Kidney (tissue), 22 donors: ENCODE measurements at places on chromosomes 4 and X. TPM values are rescaled to one million over a fixed set of nuclear protein-coding genes. Genes with fewer than 3 reads are reported as not detected.

Gene STATH
- total RNA-seq = not detected

- no peak for DNase-seq
Observed at GRCh38 chrX:150212672-150213480, 150.2 kb upstream of the MAMLD1 start.

GRCh38 chr4:93730760-93731159 is 97.8 kb upstream of the ATOH1 start:
- no peak for DNase-seq

DNA sequence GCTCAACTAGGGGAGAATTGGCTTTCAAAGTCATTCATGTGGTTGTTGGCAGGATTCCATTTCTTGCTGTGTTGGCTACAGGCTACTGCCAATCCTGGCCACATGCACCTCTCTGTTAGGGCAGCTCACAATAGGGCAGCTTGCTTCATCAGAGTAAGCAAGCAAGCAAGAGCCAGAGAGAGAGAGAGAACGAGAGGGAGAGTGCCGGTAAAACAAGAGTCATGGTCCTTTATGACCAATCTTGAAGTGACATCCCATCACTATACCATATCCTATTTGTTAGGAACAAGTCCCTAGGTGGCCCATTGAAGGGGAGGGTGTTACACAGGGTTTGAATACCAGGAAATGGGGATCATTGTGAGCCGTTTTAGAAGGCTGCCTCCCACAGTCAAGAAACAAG is 33.0 kb upstream of the TLR2 start:
- DNase-seq = no peak

DNA sequence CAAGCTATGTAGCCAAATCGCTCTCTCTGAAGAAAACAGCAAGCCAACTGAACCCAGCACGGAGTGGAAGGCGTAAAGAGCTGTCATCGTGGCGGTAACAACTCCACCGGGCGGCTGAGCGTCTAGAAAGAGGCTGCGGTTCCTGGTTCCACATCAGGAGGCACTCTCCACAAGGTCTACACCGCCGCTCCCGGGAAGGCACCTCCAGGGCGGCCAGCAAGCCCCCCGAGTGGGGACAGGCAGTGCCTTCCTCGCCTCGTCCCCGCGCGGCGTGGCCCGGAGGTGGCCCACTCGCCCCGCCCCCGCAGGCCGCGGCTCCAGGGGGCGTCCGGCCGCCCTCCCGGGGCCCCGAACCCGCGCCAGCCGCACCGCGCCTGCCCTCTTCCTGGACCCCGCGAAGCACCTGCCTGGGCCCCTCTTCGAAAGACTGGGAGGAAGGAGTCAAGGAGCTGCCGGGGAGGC is 755 bp downstream of the KLHL8 start:
- DNase-seq = peak; percentile 85

Gene INPP4B
- total RNA-seq = 18.9 TPM

DNA sequence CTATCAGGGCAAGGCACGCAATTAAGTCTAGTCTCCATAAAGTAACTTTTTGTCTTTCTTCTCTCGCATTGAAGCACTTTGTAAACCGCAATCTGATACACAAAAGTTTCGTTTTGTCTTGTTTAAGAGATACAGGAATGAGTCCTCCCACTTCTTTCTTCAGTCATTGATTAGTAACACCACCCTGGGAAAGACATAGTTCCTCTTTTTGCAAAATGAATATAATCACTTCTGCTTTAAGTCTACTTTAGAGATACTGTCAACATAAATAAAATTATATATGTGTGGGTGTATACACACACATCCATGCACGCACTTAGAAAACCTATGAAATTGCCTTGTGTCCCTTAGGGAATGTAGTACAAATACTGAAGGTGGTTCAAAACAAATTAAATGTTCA is 11.7 kb downstream of the COQ2 start:
- no peak for DNase-seq

Gene RNF175
- total RNA-seq = 0.25 TPM

DNA sequence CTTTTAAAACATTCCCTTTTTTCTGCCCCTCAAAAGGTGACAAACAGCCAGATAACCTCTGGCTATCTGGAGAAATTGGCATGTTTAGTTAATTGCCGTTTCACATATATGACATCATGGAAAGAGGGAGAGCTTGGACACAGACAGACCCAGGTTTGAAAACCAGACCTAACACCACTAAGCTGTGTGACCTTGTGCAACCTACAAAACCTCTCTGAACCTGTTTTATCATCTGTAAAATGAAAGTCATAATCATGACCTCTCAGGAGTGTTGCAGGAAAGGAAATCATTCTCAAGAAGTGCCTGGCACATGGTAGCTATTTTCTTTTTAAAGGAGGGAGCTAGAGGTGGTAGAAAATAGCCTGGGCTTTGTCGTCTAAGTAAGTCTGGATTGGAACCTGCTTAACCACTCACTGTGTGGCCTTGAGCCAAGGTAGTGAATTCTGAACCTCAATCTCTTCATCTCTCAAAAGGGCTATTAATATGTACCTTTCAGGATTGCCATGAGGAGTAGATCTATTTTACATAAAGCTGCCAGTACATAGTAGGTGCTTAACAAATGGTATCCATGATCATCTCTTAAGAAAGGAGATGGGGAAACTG is 363.5 kb downstream of the BCOR start:
- DNase-seq = no peak

- no peak for DNase-seq
Observed at GRCh38 chrX:40323977-40324376, 226.2 kb upstream of the BCOR start.

Gene HAND2
- total RNA-seq = 0.31 TPM

- DNase-seq = no peak
Observed at GRCh38 chr4:104976262-104976661, 170.4 kb upstream of the TET2 start.

- no peak for DNase-seq
Observed at GRCh38 chr4:135533053-135533452, 1331.5 kb upstream of the PABPC4L start.

Gene CSAG2
- not detected for total RNA-seq
